ENCODE measurements at places on chromosomes 1 and 21.

DNA sequence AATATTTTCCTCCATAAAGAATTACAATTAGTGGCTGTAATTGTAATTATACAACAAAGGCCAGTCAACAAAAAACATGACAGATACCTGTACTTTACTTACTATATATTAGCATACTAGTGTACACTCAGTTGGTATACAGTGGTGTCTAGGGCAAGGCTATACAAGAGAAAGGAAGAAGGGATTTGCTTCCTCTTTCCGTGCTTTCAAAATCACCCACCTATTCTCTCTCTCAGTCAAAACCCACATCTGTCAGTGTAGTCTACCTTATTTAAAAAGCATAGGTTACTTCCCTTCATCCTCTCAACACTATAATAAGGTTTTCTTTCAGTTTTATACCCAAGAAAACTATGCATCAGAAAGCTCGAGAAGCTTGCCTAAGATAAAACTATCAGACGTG, 355.8 kb upstream of the NR5A2 start:
- no peak for DNase-seq

GRCh38 chr1:154957091-154957657, 1.3 kb upstream of the PBXIP1 start:
- no peak for DNase-seq

GRCh38 chr21:34635307-34635706, 20.4 kb upstream of the RCAN1 start:
- DNase-seq: no peak

DNA sequence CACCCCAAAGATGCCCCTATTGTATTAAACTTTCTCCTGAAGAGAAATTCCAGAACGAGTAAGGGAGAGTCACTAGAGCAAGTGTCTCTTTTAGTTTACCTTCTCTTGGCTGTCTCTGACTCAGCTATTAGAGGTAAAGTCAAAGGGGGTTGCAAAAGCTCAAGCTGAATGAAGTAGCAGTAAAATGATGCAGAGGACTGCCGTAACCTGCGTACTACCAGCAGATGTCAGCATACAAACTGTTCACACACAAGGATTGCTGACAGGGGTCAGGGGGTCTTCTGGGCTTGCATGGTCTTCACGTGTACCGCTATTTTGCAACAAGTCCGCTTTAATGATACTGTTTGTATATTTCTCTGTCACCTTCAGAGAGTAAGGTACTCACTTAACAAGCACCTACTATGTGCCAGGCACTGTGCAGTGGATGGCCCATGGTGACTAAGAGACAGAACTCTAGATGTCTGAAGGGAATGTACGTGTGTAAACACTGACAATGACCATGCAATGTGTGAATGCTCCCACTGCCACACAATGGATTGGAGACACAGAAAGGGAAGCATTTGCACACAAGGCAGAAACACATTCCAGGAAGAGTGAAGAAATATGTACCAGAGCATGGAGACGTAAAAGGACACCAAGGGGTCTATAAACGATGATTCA, 34.9 kb downstream of the CHML start:
- no peak for DNase-seq

DNA sequence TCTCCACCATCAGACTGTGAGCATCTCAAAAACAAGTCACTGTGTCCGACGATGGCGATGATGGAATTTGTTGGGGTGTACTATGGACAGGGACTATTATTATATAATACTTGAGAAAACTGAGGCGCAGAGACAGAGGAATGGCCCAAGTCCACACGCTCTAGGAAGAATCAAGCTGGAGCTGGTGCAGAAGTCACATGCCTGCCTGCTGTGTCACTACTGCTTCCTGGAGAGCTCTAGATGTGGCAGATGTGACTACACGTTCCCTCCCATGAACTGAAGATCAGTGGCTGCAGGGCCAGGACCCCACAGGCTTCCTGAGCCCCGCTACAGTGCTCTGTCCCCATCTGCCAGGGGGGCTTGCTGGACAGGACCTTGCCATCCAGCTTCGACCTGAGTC, 56.9 kb downstream of the TRABD2B start:
- DNase-seq: no peak

DNA sequence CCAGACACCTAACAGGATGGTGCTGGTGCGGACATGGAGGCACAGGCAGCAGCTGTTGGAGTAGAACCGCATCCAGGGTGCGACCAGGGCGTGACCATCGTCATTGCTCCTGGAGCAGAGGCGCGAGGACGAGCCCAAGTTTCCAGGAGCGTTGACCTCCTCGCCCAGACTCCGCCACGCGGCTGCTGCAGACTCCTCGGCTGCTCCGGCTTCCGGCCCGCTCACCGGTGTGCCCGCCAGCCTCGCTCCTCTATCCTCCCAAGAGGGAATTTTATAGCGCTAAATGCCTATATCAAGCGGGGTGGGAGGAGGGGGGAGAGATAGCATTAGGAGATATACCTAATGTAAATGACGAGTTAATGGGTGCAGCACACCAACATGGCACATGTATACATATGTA, 5.3 kb upstream of the S100A12 start:
- DNase-seq: no peak

- no peak for DNase-seq
Observed at GRCh38 chr1:215076322-215076721, 6.2 kb upstream of the KCNK2 start.

- no peak for DNase-seq
Observed at GRCh38 chr1:94970783-94971182, 43.9 kb upstream of the CNN3 start.

GRCh38 chr1:79745929-79746328, 739.4 kb upstream of the ADGRL4 start:
- DNase-seq: no peak

DNA sequence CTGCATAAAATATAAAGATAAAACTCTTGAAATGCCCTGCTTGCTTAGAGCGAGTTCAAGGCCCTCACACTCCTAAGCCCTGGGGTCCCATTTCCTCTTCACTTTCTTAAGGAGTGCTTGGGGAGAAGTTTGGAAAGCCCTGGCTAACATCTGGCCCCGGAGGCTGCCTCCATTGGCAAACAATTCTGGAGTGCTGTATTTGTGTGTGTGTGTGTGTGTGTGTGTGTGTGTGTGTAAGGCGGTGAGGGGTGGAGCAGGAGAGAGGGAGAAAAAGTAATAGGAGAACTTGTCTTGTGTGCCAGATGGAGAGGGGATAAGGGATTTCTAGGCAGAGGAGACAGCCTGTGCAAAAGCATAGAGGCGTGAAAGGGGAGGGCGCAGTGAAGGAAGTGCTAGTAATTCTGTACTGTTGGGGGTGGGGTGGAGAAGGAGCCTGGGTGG, 578 bp upstream of the TRIM62 start:
- no peak for DNase-seq
